HuH-7 (cell line): ENCODE measurements at places on chromosomes 6 and 20.

- DNase-seq = no peak
Measured at GRCh38 chr6:139977887-139978332, 603.5 kb upstream of the CITED2 start.

- no peak for DNase-seq
Measured at GRCh38 chr6:15770347-15771143, 107.7 kb upstream of the DTNBP1 start.

DNA sequence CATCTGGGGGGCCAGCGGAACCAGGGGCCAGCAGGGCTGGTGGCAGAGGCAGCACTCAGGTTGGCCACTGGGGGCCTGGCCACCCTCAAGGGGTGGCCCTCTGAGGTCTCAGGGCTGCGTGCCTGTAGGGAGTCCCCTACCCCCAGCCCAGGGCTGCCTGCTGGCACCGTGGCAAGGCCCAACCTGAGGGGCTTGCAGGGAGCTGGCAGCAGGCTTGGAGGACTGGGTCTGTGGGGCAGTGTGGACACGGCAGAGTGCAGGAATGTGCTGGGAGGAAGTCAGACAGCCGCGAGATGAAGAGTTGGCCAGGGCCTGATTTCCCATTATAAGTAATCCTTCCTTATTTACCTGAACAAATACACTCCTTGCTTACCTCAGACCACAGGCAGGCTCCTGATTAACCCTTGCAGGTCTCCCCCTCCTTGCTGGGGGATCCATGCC is at the start of gene SPDEF:
TSS of gene SPDEF (minus strand) at position 299 of the 441 bp plus-strand sequence. CDS start 11,874 bp downstream, outside the sequence.
- no peak for DNase-seq

- no peak for DNase-seq
Measured at GRCh38 chr20:58722877-58723627, 30.5 kb downstream of the NPEPL1 start.
